ENCODE measurements at places on chromosomes 1 and 21. TPM values are rescaled to one million over a fixed set of nuclear protein-coding genes. Genes with fewer than 3 reads are reported as not detected.

BCAR3 gene
- 41.4 TPM for polyA plus RNA-seq

TDRD5 gene
- polyA plus RNA-seq = not detected

DDI2 gene
- polyA plus RNA-seq = 6.0 TPM

DNA sequence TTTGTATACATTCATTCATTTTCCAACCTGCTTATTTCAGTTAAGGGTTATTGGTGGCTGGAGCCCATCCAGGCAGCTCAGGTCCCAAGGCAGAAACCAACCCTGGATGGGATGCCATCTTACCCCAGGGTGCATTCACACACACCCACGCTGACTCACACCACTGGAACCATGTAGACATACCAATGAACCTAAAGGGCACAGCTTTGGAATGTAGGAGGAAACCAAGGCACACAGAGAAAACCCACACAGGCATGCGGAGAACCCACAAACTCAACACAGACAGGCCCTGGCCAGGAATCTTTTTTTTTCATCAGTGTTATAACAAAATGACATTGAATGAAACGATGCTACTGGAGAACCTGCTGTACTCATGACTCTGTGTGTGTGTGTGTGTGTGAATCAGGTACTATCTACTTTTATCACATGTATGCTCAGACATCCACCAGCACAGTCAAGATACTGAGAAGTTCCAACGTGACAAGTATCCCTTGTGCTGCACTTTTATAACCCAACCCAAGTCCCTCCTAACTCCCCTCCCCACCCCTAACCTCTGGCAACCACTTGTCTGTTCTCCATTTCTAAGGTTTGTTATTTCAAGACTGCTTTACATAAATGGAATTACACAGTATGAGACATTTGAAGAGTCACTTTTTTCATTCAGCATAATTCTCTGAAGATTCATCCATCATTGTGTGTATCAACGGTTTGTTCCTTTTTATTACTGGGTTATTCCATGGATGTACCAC, 286.8 kb upstream of the PLD5 start:
- no peak for DNase-seq

- no peak for DNase-seq
Observed at GRCh38 chr1:11615090-11615489, 39.1 kb downstream of the FBXO2 start.

- peak; percentile 23 for DNase-seq
Observed at GRCh38 chr1:235776396-235776795, 90.3 kb downstream of the LYST start.

GRCh38 chr1:5991381-5992025, 722 bp downstream of the NPHP4 start:
- DNase-seq = peak; percentile 21

DNA sequence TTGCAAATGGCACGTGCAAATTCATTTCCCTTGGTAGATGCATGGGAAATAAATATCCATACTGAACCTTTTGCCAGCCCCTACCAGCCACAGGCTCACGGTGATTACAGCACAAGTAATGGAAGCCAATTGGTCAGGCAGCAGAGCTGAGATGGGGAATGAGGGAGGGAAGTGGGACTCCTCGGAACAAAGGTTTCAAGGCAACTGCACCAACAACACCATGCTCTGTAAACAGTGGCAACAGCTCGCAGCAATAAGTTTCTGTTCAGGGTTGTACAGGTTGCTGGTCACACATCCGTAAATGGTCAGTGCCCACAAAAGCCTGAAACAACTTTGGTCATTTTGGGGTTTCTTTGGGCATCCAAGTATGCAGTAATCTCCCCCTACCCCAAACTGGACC, 62.7 kb upstream of the LPGAT1 start:
- DNase-seq = no peak

DNA sequence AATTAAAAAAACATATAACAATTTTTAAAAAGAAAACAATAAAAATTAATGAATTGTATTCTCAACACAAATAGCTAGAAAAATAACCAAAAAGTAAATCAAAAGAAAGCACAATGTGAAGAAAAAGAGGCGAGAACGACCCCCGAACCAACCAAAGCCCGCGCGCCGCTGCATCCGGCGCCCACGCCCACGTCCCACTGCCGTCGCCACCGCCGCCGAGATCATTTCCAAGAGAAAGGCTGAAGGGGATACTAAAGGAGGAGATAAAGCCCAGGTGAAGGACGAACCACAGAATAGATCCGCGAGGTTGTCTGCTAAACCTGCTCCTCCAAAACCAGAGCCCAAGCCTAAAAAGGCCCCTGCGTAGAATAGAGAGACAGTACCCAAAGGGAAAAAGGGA, 11.8 kb upstream of the ABCB10 start:
- no peak for DNase-seq

GRCh38 chr1:209057901-209058300, 525.6 kb upstream of the CAMK1G start:
- DNase-seq = no peak

- DNase-seq = peak; percentile 66
Observed at GRCh38 chr1:62676611-62677356, 11.4 kb downstream of the DOCK7 start.

DNA sequence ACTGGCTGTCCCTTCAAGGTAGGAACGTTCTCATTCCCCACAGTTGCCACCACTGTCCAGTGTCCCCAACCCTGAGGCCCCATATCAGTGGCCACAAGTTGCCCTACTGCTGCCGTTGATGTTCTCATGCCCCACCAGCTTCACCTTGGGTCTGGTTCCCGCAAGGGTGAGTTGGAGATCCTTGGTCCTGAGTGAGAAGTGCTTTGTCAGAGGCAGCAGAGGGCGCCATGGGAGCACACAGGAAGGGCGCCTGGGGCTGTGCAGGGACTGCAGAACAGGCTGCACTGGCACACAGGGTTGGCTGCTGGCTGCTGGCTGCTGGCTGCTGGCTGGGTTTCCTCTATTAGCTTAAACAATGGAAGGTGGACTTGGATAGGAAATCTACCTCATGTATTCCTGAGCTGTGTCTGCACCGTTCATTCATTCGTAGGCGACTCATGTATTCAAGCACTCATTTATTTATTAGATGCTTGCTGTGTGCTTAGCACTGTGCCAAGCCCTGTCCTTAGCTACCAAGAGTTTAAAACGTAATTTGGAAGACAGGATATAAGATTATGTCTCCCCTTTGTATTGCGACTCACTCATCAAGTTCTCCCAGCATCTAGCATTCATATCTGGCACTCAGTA, 2.1 kb upstream of the S100A9 start:
- peak; percentile 31 for DNase-seq
